Progenitor cell of endocrine pancreas (in vitro differentiated cells): ENCODE measurements at places on chromosomes 12 and 14. TPM values are rescaled to one million over a fixed set of nuclear protein-coding genes. Genes with fewer than 3 reads are reported as not detected.

DNA sequence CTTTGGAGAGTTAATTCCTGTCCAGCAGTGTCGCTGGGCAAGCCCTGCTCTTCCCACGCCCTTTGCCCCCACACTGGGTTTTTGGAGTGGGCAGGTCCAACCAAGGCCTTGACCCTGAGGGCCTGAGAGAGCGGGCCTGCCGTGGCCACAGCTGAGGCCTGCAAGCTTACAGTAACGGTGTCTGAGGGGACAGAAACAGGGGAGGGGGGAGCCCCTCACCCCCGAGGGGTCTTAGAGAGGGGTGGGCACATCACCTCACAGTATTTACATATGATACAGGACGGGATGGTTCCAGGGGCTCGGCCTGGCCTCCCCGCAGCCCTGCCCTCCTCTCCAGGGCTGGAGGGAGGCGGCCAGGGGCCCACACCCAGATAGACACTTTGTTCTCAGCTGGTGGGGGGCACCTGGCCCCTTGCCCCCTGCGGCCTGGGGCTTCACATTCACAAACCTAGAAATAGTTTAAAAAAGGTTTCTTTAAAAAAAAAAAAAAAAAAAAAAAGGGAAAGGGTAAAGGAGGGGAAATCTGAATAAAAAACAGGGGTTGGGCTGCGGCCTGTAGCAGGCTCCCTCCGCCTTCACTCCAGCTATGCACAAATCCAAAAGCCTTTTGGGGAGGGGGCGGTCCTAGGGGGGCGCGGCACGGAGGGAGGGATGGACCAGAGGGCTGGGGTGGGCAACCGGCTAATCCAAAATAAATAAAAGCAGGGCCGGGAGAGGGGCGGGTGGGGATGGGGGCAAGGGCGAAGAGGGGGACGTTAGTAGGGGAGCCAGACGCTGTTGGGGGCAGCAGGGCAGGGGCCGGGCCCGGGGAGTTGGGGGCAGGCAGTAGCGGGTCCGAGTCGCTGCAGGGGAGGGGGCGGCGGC is 14.8 kb upstream of the PLA2G1B start:
- H3K4me1 ChIP-seq: no peaks in the 10 kb centered on the region
- peaks cover 20% of the 10 kb centered on the region for H3K36me3 ChIP-seq
- H3K4me3 ChIP-seq: no peak overlapping the region
- no peak for DNase-seq

DNA sequence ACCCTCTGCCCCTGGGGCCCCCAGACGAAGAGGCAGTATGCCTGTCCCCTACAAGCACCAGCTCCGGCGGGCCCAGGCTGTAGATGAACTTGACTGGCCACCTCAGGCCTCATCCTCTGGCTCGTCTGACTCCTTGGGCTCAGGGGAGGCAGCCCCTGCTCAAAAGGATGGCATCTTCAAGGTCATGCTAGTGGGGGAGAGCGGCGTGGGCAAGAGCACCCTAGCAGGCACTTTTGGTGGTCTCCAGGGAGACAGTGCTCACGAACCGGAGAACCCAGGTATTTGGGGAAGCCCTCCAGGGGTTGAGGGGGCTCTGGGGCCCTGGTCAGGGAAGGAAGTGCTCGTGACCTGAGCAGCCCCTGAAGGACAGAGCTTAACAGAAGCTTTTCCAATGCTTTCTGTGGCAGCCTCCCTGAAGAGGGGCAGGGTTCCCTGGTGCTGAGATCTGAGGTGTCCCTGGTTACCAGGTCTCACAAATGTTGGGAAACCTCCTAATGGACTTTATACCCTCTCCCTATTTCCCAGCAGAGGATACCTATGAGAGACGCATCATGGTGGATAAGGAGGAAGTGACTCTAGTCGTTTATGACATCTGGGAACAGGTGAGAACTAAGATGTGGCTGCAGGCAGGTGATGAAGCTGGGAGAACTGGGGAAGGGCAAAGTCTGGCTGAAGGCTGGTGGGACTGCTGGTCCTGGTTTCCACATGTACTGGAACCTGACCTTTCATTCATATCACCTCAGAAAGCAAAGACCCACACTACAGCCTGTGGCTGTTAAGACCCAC is 1.9 kb downstream of the REM2 start:
- no peaks in the 10 kb centered on the region for H3K27me3 ChIP-seq
- H3K36me3 ChIP-seq: peaks cover 7% of the 10 kb centered on the region
- no peak for DNase-seq
- H3K4me3 ChIP-seq: peak overlapping the region; percentile 52

Gene FOXN4
- 0.33 and 0.34 TPM in 2 replicates for total RNA-seq

Gene PPFIA2
- 0.87 and 1.1 TPM in 2 replicates for total RNA-seq

Gene TNS2
- total RNA-seq: 6.6 and 7.3 TPM in 2 replicates
